ENCODE measurements at places on chromosomes 12 and 14.

GRCh38 chr12:71610031-71610795, 53.4 kb downstream of the ZFC3H1 start:
- no peaks in the 10 kb centered on the region for H3K4me1 ChIP-seq
- no peaks in the 10 kb centered on the region for H3K27me3 ChIP-seq
- DNase-seq: no peak
- no peak overlapping the region for H3K27ac ChIP-seq

DNA sequence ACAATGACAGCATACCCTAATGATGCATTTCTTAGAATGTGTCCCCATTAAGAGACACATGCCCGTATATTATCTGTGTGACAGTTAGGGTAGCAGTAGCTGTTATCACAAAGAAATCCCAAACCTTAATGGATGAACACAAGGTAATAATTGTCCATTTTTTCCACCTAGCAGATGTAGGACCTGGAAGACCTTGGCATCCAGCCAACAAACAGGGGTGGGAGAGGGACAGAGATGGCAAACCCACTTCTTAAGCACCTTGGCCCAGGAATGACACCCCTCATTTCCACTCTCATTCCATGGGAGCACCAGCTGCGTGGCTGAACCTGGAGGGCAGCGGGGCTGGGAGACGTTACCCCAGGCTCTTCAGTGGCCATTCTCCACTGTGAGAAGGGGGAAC, 679.0 kb downstream of the AACS start:
- peaks cover 5% of the 10 kb centered on the region for H3K4me1 ChIP-seq
- no peaks in the 10 kb centered on the region for H3K36me3 ChIP-seq
- no peak overlapping the region for H3K4me3 ChIP-seq
- no peak overlapping the region for H3K27ac ChIP-seq

- no peak overlapping the region for H3K27ac ChIP-seq
- H3K4me1 ChIP-seq: no peaks in the 10 kb centered on the region
- no peak overlapping the region for H3K4me3 ChIP-seq
- H3K27me3 ChIP-seq: no peaks in the 10 kb centered on the region
- DNase-seq: no peak
- no peaks in the 10 kb centered on the region for H3K36me3 ChIP-seq
Observed at GRCh38 chr14:104372390-104373054, 207.0 kb upstream of the C14orf180 start.

DNA sequence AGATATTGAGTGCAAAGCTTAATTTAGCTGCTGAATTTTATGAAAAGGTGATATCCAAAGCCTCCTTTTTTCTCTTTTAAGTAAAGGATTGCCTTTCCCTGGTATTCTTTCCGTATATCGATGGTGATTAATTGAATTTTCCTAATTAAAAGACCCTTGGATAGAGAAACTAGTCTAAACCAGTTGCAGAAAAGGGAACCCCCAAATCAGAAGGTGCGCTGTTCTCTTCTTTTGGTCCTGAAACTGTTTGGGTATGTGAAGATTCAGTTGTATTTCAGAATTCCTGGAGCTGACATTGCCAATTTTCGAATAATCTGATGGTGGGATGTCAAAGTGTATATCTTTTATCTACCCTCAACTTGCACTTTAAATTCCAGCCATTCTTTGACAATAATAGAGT, 1.9 kb downstream of the GPHN start:
- H3K4me3 ChIP-seq: peak overlapping the region; percentile 94
- H3K27me3 ChIP-seq: no peaks in the 10 kb centered on the region
- H3K4me1 ChIP-seq: peaks cover 2% of the 10 kb centered on the region
- no peak for DNase-seq

- no peak for DNase-seq
- peaks cover 47% of the 10 kb centered on the region for H3K4me1 ChIP-seq
- H3K27ac ChIP-seq: no peak overlapping the region
- no peaks in the 10 kb centered on the region for H3K36me3 ChIP-seq
- H3K4me3 ChIP-seq: no peak overlapping the region
Observed at GRCh38 chr12:124734224-124734788, 129.4 kb downstream of the SCARB1 start.

- peaks cover 22% of the 10 kb centered on the region for H3K4me1 ChIP-seq
- H3K4me3 ChIP-seq: no peak overlapping the region
- H3K27me3 ChIP-seq: peaks cover 5% of the 10 kb centered on the region
- no peaks in the 10 kb centered on the region for H3K36me3 ChIP-seq
- DNase-seq: peak; percentile 54
Observed at GRCh38 chr14:77988096-77988870, 181.9 kb upstream of the NRXN3 start.

DNA sequence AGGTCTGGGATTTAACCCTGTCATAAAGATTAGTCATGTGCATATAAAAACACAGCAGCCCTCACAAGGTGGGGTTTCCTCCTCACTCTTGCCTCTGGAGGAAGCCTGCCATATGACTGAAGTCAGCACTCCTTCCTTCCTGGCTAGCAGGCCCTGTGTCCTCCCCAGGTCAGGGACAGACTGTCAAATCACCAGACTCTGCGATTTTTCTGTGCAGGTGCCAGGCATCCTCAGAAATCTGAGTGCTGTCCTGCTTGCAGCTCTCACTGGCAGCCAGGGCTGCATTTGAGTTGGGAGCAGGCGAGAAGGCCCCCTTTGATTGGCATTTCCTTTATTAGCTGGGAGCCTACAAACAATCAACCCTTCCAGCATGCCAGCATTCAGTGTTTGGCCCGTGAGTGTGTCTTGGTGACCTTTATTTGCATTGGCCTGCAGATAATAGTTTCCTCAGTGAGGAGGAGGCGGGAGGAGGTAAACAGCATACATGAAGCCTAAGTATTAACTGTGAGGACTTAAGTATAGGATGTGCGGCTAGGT, 183.8 kb upstream of the ARHGAP5 start:
- no peak overlapping the region for H3K27ac ChIP-seq
- peak; percentile 18 for DNase-seq
- H3K36me3 ChIP-seq: no peaks in the 10 kb centered on the region

GRCh38 chr14:104253223-104253822, 114.9 kb downstream of the KIF26A start:
- H3K27ac ChIP-seq: no peak overlapping the region
- H3K4me1 ChIP-seq: no peaks in the 10 kb centered on the region
- DNase-seq: no peak
- no peaks in the 10 kb centered on the region for H3K27me3 ChIP-seq

DNA sequence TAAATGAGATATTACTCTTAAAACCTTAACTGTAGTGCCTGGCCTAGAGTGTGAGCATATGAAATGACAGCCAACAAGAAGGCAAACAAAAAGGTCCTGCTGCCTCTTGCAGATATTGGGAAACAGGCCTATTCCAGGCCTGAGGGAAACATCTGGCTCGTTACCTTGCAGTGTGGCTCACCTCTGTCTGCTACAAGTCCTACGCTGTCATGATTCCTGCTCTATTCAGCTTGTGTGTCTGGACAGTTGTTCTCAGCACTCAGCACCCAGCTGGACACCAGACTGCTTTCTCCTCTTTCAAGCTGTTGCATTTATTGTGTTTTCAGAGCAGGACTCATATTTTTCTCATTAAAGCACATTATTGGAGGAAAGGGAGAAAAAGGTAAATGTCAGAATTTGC, 113.5 kb downstream of the TMTC2 start:
- no peak for DNase-seq
- H3K36me3 ChIP-seq: no peaks in the 10 kb centered on the region
- no peak overlapping the region for H3K27ac ChIP-seq
- no peaks in the 10 kb centered on the region for H3K27me3 ChIP-seq
- no peaks in the 10 kb centered on the region for H3K4me1 ChIP-seq

DNA sequence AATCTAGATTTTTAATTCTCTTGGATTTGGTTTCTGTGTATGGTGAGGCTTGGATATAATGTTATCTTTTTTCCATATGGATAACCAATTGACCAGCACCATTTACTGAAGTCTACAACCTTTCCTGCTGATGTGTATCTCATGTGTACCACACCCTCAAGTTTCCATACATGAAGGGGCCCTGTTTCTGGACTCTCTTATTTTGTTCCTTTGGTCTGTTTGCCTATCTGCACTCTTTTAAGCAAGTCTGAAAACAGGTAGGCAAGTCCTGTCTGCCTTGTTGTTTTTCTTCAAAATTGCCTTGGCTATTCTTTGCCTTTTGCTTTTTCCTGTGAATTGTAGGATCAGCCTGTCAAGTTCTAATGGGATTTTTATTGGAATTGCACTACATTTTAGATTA, 44.6 kb downstream of the MAX start:
- H3K27ac ChIP-seq: no peak overlapping the region
- H3K4me3 ChIP-seq: no peak overlapping the region
- DNase-seq: no peak
- peaks cover 6% of the 10 kb centered on the region for H3K36me3 ChIP-seq
- peaks cover 11% of the 10 kb centered on the region for H3K4me1 ChIP-seq

DNA sequence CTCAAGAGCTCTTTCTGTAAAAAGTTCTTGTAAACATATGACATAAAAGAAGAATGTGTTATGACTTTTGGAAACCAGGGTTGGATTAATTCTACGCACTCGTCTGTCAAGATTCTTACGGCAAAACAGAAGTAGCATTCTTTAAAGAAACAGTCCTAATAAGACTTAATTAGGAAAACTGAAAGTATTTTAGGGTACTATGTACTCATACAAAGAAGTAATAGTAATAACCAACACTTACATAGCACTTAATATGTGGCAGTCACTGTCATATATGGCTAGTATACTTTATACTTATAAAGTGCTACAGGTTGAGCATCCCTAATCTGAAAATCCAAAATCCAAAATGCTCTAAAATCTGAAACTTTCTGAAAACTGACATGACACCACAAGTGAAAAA, 72.9 kb upstream of the ST8SIA1 start:
- no peak for DNase-seq
- no peaks in the 10 kb centered on the region for H3K27me3 ChIP-seq

DNA sequence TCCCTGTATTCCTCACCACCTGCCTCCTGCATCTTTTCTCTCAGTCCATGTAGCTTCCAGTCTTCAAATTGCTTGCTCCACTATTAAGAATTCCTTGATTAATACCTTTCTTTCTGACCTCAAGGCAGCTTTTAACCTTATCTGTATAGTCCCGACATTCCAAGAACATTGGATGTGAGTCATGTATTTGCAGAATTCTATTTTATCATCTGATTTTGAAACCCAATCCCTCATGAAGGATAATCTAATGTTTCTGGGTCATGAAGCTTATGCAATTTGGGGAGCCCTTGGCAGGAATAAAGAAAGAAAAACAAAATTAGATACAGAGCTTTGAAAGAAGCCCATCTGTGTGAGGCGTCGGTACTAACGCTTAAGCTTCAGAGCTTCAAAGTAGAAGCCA, 63.4 kb upstream of the CCND2 start:
- DNase-seq: no peak
- H3K4me1 ChIP-seq: no peaks in the 10 kb centered on the region
- no peaks in the 10 kb centered on the region for H3K36me3 ChIP-seq
- H3K27ac ChIP-seq: no peak overlapping the region
- H3K27me3 ChIP-seq: no peaks in the 10 kb centered on the region

GRCh38 chr14:70662080-70662479, 20.4 kb downstream of the TTC9 start:
- DNase-seq: no peak
- no peaks in the 10 kb centered on the region for H3K4me1 ChIP-seq
- no peaks in the 10 kb centered on the region for H3K36me3 ChIP-seq
- H3K27ac ChIP-seq: no peak overlapping the region

GRCh38 chr12:53069621-53070410, 9.4 kb downstream of the SPRYD3 start:
- H3K4me1 ChIP-seq: peaks cover 51% of the 10 kb centered on the region
- no peak for DNase-seq
- peaks cover 18% of the 10 kb centered on the region for H3K36me3 ChIP-seq

DNA sequence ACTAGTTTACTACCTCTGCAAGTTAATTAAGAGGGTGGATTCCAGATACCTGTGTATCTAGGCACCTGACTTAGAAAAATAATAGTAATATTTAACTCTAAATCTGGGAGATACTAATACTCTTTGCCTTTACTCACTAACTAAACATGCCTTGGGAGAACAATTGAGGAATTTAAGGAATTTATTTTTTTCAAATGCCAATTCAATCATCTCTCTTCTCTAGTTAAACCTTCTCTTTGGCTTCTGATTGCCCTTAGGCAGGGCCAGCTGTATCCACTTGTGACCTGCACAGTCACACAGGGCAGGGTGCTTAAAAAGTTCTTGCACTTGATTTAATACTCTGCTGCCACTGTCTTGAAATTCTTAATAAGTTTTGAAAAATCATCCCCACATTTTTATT, 142.4 kb downstream of the PLCZ1 start:
- no peak overlapping the region for H3K27ac ChIP-seq
- no peak overlapping the region for H3K4me3 ChIP-seq
- no peaks in the 10 kb centered on the region for H3K36me3 ChIP-seq
- H3K4me1 ChIP-seq: no peaks in the 10 kb centered on the region
- no peaks in the 10 kb centered on the region for H3K27me3 ChIP-seq

GRCh38 chr12:93844164-93844784, 167.1 kb downstream of the CRADD start:
- no peak overlapping the region for H3K27ac ChIP-seq
- no peak for DNase-seq
- no peaks in the 10 kb centered on the region for H3K36me3 ChIP-seq
- H3K4me3 ChIP-seq: no peak overlapping the region
- no peaks in the 10 kb centered on the region for H3K4me1 ChIP-seq

DNA sequence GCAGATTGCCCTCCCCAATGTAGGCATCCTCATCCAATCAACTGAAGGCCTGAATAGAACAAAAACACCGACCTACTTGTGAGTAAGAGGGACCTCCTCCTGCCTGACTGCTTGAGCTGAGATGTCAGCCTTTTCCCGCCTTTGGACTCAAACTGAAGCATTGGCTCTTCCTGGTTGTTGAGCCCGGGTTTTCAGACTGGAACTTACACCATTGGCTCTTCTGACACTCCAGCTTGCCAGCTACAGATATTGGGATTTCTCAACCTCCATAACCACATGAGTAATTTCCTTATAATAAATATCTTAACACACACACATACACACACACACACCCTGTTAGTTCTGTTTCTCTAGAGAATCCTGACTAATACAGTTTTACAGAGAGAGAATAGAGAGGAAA, 173.4 kb upstream of the NTF3 start:
- peak overlapping the region; percentile 40 for H3K27ac ChIP-seq
- H3K27me3 ChIP-seq: no peaks in the 10 kb centered on the region
- no peaks in the 10 kb centered on the region for H3K36me3 ChIP-seq
- H3K4me1 ChIP-seq: peaks cover 25% of the 10 kb centered on the region
- no peak overlapping the region for H3K4me3 ChIP-seq
- peak; percentile 81 for DNase-seq

- H3K27ac ChIP-seq: no peak overlapping the region
- H3K36me3 ChIP-seq: no peaks in the 10 kb centered on the region
- H3K4me1 ChIP-seq: peaks cover 6% of the 10 kb centered on the region
- H3K4me3 ChIP-seq: no peak overlapping the region
- no peaks in the 10 kb centered on the region for H3K27me3 ChIP-seq
- peak; percentile 67 for DNase-seq
Observed at GRCh38 chr12:22318108-22318737, 16.3 kb downstream of the ST8SIA1 start.

GRCh38 chr12:101850199-101850598, 19.4 kb upstream of the GNPTAB start:
- no peak overlapping the region for H3K27ac ChIP-seq
- no peaks in the 10 kb centered on the region for H3K36me3 ChIP-seq
- H3K4me3 ChIP-seq: no peak overlapping the region
- no peaks in the 10 kb centered on the region for H3K27me3 ChIP-seq
- no peak for DNase-seq
